ENCODE measurements at places on chromosomes 12 and 14.

- DNase-seq = no peak
Measured at GRCh38 chr12:51450806-51451205, 26.2 kb downstream of the SLC4A8 start.

DNA sequence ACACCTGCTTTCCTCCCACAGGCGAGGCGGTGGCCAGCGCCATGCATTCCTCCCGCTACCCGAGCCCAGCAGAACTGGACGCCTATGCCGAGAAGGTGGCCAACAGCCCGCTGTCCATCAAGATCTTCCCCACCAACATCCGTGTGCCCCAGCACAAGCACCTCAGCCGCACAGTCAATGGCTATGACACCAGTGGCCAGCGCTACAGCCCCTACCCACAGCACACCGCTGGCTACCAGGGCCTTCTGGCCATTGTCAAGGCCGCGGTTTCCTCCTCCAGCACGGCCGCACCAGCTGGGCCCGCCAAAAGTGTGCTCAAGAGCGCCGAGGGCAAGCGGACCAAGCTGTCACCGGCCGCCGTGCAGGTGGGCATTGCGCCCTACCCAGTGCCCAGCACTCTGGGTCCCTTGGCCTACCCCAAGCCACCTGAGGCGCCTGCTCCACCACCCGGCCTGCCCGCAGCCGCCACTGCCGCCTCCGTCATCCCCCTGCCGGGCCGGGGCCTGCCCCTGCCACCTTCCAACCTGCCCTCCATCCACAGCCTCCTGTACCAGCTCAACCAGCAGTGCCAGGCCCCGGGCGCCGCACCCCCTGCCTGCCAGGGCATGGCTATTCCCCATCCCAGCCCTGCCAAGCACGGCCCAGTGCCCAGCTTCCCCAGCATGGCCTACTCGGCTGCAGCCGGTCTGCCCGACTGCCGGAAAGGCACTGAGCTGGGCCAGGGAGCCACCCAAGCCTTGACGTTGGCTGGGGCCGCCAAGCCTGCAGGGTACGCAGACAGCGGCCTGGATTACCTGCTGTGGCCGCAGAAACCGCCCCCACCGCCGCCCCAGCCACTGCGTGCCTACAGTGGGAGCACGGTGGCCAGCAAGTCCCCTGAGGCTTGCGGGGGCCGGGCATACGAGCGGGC, 54.6 kb downstream of the FAM222A start:
- no peak for DNase-seq

DNA sequence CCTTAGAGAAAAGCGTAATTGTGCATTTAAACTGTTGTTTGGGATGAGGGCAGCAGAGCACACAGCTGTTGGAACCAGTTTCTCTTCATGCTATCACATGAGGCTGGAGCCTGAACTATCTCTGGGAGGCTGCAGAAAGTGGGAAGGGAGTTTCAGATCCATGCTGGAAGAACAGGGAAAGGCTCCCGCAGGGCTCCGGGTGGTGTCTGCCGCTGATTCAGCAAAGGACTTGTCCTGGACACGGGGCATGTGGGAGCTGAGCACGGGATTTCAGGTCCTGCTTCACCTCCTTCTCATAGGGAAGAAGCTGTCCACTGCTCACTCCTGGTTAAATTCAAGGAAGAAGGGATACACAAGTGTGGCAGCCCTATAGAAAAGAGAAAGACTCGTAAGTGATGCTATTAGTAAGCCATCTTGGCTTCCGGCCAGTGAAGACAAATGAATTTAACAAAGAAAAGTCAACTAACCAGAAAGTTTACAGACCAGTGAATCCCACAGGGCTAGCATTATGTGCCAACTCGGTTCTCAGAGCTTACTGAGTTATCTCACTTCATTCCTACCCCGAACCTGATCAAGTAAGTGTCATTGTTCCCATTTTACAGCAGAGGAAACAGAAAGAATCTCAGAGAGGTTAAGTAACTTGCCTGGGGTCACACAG, 6.7 kb upstream of the FZD10 start:
- DNase-seq = no peak

DNA sequence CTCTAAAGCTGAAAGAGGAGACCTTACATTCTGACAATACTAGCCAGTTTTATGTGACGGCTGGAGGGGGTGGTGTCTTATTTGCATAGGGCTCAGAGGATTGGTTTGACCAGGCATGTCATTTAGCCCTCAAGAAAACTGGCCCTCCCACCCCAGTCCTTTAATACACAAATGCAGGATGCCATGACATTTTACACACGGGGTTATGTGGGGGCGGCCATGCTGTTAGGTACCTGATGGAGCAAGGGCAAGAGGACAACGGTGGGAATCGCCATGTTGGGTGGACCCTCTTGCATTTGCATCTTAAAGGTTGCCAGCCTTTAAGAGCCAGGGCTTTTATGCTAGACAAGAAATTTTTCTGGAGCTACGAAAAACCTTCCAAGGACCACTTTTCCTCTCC, 23.3 kb downstream of the MDM2 start:
- no peak for DNase-seq

- no peak for DNase-seq
Measured at GRCh38 chr12:108966378-108967151, 54.3 kb downstream of the SVOP start.

- DNase-seq = no peak
Measured at GRCh38 chr12:84658877-84659276, 253.7 kb downstream of the SLC6A15 start.

DNA sequence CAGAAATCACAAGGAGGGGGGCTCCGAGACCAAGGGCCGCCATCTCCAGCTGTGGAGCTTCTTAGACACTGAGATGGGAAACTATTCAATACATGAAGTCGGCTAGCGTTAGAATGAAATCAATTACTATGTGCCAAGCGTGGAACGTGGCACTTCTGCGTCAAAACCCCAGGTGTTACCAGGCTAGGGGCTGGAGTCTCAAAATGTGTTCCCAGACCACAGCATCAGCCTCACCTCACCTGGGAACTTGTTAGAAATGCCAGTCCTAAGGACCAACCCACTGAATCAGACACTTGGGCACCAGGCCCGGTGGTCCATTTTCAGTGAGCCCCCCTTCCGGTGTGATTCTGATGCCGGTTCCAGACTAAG, 5.0 kb upstream of the SETD1B start:
- DNase-seq = no peak

DNA sequence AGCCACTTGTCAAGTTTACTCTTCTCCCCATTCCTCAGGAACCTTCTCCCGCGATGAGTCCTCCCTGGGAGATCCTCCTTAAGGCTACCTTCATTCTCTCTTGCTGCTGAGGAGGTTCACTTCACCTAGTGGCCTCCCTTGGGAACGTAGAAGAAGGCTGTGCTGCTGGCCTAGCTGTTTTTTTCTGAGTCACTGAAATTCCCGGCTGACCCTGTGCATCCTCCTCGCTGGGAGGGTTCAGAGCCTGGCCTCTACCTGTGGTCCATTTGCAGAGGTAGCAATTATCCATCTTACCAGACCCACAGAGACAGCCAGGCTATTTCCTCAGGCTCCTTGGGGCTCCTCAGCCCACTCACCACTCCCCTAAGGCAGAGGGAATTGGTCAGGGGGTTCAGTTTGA, 4.6 kb downstream of the KRT82 start:
- no peak for DNase-seq

DNA sequence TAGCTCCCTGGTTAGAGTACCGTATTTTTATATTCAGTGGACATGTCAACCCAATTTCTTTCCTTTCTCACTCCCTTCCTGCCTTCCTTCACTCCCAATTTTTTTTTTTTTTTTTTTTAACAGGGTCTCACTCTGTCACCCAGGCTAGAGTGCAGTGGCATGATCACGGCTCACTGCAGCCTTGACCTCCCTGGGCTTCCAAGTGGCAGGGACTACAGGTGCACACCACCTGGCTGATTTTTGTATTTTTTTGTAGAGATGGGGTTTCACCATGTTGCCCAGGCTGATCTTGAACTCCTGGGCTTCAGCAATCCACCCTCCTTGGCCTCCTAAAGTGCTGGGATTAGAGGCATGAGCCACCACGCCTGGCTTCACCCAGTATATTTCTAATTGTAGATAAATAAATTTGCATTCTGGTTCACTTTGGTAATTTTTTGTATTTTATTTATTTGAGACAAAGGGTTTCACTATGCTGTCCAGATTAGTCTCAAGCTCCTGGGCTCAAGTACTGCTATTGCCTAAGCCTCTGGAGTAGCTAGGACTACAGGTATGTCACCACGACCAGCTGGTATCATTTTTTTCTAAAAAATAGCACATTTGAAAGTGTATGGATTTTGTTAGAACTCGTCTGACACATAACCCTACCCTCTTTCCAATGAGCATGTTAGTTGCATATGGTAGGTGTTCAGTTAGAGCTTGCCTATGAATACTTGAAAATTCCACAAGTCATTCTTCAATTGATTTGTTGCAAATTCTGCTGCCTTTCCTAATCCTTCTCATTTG, 15.7 kb downstream of the SLC38A2 start:
- no peak for DNase-seq

GRCh38 chr14:39212034-39212433, 21.7 kb upstream of the MIA2 start:
- DNase-seq = no peak

- DNase-seq = peak; percentile 97
Measured at GRCh38 chr14:100106250-100107112, 41.3 kb downstream of the EVL start.

DNA sequence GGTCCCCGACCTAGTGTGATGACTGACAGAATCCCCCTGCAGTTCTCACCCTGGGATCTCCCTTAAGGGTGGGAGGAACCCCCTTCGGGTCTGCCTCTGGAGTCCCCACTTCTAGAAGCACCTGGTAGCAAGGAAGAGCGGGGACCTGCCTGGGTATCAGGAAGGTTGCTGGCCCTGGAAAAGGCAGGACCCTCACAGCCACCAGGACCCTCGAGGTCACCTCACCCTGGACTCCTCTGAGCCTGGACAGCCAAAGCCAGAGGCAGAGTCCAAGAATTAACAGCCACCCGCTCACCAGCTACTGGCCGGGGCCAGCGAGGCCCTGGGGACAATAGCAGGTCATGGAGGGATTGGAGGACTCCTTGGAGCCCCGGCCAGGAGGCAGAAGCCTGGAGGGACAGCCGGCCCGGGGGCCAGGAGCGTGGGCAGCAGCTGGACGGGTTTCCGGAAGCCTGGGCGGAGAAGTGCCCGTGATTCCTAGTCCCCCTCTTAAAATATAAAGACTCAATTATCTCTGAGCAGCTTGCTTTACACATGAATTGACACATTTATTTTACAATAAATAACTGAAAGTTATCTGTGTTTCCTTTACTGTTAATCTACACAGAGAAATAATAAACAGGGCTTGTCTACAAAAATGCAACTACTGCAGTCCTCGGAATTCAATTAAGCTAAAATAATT, 17.5 kb downstream of the BCL11B start:
- DNase-seq = no peak

- DNase-seq = no peak
Measured at GRCh38 chr12:117790198-117790597, 178.6 kb downstream of the KSR2 start.

DNA sequence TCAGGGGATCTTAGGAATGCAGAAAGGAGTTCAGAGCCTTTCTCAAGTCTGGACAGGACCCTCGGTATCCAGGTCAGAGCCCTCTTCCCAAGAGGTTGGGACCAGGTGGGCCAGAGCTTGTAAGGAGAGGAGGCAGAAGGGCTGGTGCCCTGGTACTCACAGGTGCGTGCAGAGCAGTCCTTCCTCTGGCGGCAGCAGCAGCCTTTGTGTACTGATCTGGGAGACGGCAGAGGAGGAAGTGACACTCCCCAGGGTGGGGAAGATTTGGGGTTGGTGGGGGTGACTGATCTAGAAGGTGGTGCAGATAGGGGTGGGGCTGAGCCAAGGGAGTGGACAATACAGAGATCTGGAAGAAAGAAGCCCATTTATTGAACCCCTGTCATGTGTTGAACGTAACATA, at the start of gene ITGB7:
Gene ITGB7 (minus strand): TSS at position 210 of the 400 bp plus-strand sequence. CDS start 6,808 bp downstream, outside the sequence.
- DNase-seq = no peak

DNA sequence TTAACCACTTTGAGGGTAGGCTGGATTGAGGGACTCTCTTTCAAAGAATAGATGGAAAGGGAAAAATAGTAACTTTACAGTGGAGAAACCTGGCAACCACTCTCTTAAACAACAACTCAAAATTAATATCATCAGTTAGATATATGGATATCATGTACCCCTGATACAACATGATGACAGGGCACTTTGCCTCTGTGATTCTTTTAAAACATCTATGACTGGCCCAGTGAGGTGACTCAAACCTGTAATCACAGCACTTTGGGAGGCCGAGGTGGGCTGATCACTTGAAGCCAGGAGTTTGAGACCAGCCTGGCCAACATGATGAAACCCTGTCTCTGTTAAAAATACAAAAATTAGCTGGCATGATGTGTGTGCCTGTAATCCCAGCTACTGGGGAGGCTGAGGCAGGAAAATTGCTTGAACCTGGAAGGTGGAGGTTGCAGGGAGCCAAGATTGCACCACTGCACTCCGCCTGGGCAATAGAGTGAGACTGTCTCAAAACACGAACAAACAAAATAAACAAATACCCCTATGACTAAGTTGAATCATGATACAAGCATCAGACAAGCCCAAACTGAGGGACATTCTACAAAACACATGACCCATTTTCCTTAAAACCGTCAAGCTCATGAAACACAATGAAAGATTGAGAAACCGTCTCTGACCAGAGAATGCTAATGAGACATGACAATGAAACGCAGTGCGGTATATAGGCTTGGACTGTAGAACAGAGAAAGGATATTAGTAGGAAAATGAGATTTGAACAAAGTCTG, 26.4 kb upstream of the SLC7A8 start:
- no peak for DNase-seq

DNA sequence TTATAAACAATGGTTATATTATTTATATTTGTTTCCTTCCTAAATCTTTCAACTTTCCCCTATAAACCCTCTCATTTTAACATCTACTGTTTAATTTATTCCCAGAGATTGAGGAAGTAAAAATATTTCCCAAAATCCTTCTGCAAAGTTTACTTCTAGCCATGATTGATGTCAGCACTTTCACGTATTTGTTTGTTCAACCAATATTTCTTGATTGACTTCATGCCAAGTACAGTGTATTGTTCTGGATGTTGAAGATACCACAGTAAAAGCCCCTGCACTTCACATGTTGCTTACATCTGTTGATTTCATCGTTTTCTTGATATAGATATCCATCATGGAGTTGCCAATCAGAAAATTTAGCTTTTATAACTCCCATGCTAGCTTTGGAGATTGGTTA, 81.8 kb downstream of the TTLL5 start:
- no peak for DNase-seq

- no peak for DNase-seq
Measured at GRCh38 chr14:64581817-64582216, 32.1 kb downstream of the PPP1R36 start.
